Stimulated activated naive CD4-positive, alpha-beta T cell treated with Interleukin-2 at 50 U/mL for 16 hours (primary cell): ENCODE measurements at places on chromosomes 7 and 10.

- no peak for DNase-seq
Measured at GRCh38 chr10:31033147-31033546, 1.5 kb upstream of the ZNF438 start.

- DNase-seq = no peak
Measured at GRCh38 chr10:23106331-23107072, 11.1 kb downstream of the MSRB2 start.

GRCh38 chr7:33940503-33940902 lies 35.2 kb downstream of the BMPER start:
- no peak for DNase-seq

DNA sequence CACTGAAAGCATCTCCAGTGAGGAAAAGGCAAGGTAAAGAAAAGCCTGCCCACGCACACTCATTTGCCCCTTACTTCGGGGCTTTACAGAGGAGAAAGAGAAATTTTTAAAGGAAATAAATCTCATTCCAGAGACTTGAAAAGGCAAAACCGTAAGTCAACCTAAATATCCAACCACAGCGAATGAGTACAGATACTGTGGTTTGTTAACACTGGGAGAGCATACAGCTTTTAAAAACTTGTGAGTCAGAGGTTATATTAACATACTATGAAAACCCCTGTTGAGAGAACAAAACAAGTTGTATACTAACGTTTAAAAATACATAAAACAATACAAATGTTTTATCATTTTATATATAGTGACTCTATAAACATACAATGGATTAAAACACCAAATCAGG lies 28.6 kb upstream of the ST7 start:
- DNase-seq = no peak

GRCh38 chr10:6058682-6059475 lies 3.3 kb downstream of the IL2RA start:
- DNase-seq = no peak

DNA sequence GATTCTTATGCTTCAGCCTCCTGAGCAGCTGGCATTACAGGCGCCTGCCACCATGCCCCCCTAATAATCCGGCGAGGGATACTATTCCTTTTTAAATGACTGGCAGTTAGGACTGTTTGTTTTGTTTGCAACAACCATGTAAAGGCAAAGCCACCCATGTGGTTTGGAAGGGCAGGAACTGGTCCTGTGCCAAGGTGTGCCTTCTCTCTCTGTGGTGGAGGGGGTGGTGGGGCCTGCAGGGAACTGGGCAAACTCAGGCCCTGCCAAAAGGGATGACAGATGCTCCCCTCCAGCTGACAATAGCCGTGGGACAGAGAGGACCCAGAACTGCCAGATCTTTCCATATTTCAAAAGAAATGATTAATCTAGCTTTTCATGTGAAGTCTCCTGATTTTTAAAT lies 23.5 kb upstream of the WAPL start:
- DNase-seq = no peak

DNA sequence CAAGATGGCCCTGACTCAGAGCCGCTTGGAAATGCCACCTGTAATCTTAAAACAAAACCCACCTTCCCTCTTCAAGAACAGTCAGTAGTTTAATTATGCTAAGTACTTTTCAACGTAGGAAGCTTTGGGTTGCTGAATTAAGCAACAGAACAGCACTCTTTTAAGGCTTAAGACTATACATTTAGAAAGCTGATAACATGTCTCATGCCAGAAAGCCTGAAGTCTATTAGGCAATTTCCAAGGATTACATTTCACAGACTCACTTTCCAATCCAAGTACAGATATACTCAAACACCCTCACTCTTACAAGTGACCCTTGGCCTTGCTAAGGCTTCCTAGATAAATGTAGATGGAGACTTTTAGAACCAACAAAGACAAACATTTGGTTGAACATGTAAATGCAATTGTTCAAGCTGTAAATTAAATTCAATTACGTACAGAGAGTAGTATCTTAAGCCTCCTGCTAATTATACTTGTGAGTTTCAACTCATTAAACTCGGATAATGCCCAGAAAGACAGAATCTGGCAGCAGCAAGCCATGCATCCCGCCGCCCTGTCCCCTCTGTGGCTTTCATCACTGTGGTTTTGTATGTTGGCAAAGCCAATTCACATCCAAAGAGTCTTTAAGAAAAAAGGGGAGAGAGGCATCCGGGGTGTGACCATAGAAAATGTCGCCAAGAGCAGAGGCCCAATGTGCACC lies 283.1 kb upstream of the NRP1 start:
- DNase-seq = no peak

DNA sequence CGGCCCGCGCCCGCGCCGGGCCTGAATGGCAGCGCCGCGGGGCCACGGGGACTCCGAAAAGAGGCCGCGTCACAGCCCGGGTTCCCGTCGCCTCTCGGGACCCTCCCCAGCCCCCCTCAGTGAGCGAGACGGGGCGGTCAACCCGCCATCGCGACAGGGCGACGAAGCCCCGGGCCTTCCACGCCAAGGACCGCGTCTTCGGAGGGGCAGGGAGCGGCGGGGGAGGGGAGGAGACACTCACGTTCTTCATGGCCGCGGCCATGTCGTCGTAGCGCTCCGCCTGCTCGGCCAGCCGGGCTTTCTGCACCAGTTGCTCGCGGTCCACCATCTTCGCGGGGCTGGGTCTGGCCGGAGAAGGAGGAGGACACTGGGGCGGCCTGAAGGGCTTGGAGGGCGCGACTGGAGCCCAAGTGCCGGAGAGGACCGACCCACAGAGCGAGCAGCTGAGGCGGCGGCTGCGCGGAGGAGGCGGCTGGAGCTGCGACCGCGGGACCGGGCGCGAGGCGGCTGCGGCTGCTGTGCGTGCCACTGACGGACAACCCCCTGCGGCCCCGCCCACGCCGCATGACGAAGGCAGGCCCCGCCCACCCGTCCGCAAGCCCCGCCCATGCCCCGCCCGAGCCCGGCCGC lies at the start of gene YWHAG:
Gene YWHAG, minus strand, starts transcription at position 511 of the 630 bp plus-strand sequence. Its CDS starts 183 bp downstream, at position 328.
- DNase-seq = peak; percentile 93

DNA sequence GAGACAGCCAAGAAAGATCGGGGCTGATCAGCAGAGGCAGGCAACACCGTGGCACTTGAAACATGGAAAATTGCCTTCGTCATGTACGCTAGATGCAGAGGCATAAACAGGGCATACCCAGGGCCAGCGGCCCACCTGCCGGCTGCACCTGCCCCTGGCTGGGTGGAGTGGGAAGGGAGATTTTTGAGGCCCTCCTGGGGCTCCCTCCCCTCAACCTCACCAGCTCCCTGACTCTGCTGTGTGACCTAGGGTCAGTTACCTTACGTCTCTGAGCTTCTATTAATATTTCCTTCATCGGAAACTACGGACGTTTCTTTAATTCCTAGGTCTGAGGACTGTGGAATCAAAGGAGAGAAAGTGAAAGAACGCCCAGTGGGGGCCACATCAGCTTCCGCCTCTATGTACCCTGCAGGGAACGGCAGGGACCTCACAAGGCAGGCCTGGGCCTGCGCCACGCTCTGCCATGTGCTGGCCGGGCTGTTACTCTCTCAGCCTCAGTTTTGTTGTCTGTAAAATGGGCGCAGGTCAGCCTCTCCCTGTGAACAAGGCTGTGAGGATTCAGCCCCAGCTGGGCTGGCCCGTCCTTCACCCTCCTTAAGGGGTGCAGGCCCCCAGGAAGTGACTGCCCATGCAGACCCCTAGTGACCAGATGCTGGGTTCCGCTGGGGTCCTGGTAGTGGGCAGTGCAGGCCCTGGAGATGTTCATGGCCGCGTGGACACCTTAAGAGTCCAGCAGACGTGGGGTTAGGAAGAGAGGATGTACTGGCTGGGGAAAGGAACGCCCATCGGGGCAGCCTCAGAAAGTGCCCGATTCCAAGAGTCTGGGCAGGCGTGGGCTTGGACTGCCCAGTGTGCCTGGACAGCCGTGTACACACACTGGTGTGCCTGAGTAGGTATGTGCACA lies 22.7 kb downstream of the ELFN1 start:
- DNase-seq = no peak

DNA sequence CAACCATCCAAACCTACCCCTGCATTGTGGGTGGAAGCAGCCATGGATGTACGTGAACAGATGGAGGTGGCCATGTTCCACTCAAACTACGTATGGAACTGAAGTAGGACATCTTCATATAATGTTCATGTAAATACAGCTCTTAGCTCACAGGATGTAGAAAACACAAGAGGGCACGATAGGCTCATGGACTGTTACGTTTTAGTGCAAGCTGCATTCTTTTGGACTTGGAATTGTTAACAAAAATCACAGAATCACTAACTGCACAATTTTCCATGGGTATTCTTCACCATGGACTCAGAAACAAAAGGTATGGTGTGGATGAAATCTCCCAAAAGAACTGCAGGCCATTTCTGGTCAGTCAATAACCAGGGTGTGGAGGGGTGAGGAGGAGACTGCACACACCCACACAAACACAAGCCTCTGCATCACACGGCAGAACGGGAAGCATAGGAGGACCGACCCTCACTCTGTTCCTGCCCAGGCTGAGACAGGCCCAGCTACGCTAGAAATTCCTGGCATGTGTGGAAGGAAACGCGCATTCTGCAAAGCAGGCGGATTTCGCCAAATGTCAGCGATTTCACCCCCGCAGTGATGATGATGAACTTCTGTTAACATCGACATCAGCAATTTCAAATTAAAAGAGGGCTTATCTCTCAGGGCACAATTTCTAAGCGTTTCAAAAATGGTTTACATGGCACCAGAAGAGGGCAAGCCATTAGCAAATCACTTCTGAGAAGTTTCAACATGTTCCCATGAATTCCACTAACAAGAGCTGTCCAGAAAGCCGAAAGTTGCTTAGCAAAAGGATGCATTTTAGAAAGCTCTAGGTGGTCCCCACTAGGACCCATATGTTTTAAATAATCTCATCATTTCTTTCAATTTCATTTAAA lies 149.0 kb downstream of the TNS3 start:
- no peak for DNase-seq

- no peak for DNase-seq
Measured at GRCh38 chr10:62402508-62402907, 28.3 kb downstream of the ZNF365 start.

- DNase-seq = no peak
Measured at GRCh38 chr10:22625516-22626290, 88.7 kb downstream of the PIP4K2A start.

GRCh38 chr10:24414597-24414996 lies 205.7 kb downstream of the KIAA1217 start:
- DNase-seq = no peak

DNA sequence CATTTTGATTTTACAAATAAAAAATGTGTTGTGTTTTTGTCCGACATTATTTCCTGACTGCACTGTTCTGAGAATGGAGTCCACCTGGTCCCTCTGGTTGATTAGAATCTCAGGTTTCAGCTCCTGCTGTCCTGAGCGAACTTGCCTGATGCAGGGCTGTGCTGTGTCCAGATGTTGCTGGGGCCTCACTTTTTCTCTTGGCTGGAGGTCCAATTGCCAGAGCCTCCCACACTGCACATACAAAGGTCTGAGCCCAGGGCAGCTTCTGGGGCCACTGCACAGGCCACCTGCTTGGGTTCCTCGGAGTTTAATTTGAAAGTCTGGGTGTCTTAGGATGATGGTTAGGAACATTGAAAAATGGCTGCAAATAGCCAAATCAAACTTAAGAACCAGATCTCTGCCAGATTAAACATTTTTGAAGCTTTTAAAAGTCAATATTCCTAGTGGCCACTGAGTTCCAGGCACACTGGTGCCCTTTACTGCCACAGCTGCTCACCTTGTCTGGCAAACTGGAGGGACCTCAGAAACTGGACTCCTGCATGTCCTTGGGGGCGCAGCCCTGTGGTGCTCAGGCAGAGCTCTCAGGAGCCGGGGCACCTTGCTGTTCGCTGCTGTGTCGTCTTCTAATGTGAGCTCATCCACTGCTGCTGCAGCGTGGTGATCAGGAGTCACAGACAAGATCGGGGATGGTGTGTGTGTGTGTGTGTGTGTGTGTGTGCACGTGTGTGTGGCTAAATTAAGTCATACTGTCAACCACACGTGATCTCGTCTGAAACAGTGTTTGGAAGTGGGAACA lies 75.0 kb downstream of the WDR37 start:
- no peak for DNase-seq

DNA sequence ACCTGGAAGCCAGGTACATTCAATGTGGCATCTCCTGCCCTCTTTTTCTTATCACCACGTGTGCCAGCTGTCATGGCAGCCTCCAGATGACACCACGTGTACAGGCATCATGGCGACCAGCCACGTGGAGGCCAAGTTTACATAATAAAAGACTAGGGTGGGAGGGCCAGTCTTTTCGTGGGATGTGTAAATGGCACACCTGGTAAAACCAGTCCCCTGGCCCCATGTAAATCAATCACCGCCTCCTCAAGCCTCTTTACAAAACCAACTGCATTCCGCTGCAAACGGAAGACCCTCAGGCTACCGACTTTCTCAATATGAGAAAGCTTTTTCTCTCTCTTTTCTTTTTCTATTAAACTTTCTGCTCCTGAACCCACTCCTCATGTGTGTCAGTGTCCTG lies 65.1 kb upstream of the PHF14 start:
- no peak for DNase-seq
